C1 segment of cervical spinal cord (tissue), 14 donors: ENCODE measurements at places on chromosomes 11 and 22.

DNA sequence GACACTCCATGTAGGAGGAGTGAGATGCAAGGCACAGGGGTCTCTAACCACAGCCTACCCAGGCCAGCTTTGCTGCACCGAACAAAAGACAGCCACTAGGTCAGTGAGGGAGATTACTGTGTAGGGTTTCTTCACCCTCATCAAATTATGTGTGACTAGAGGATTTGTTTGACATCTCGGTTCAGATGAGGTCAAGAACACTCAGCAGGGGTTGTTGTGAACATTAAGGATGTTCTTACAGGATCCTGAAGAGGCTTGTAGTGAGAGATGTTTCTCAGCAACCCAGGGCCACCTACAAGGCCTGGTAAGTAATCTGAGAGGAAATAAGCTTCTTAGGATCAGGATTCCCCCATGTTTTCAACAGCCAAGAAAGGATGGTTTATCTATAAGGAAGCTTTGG is 202.1 kb downstream of the NXPE2 start:
- no peak for DNase-seq

DNA sequence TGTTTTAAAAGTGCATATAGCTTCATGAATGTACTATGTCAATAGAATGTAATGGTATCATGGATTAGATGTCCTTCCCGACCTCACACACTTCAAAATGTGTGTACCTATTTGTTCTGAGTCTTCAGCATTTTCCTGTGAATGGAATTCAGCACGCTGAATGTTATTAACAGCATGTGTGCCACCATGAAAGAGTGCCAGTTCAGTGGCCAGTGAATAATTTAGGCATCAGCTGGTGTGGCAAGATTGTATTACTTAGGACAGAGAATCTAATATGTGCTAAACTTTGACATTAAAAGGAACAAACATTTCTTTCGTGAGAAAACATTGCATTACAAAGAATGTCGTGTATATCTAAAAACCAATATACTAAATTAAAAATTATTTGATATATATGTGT is 46.4 kb downstream of the HIPK3 start:
- no peak for DNase-seq

- DNase-seq: no peak
Measured at GRCh38 chr11:117110294-117110950, 12.2 kb upstream of the SIK3 start.

DNA sequence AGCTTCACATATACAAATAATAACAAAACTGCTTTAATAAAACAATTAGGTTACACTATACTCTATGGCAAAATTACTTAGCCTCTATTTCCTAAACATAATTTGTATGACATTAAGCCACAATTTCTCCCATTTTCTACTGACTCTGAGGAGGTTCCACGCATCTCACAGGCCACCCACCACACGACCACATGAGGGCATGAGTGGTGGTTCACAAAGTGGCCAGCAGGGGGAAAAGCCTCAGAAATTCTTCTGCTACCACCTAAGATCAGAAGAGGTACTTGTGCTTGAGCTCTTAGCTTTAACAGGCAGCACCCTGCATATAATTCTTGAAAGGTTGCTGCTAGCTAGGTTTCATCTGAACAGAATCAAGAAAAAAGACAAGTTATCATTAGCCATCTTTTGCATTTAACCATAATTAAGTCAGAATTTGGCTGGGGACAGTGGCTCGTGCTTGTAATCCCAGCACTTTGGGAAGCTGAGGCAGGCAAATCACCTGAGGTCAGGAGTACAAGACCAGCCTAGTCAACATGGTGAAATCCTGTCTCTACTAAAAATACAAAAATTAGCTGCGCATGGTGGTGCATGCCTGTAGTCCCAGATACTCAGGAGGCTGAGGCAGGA is 7.7 kb downstream of the LPXN start:
- no peak for DNase-seq
